NCI-H345 (cell line): ENCODE measurements at places on chromosomes 5 and 9.

DNA sequence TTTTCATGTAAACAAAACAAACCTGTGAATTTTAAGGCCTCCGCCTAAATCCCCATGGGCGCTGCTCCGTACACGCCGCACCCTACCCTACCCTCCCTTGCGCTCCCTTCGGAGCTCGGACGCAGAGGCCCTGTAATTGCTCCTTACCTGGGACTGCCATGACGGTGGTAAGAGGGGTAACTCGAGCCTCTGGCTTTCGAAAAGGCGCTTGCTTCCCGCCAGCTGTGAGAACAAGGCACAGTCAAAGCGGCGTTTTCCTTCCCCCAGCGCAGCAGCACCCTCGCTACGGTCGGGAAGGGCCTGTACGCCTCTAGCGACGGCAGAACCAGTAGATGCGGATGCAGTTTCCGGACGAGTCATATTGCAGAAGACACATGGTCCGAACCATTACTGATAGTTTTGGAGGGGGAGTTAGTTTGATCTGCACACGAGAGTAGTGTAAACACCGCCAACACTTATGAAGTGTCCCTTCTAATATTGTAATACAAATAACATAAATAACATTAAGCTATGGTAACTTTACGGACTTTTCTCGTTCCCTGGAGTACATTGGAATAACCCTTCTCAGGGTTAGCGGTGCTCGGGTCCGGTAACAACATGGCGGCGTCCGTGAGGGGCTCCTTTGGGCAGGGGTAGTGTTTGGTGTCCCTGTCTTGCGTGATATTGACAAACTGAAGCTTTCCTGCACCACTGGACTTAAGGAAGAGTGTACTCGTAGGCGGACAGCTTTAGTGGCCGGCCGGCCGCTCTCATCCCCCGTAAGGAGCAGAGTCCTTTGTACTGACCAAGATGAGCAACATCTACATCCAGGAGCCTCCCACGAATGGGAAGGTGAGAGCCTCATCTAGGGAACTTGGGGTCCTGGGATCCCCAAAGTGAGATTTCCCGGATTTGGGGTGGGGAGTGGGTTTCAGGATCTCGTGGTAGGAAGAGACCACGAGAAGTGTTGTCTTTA lies at the start of the genes CWC27 and SREK1IP1:
Gene CWC27, plus strand, starts transcription at position 573 of the 955 bp plus-strand sequence. Its CDS starts 217 bp downstream, at position 790.
Gene SREK1IP1, minus strand, starts transcription at position 334 of the 955 bp plus-strand sequence. Its CDS starts 174 bp downstream, at position 160.
- DNase-seq, result peak; percentile 84

- peak; percentile 92 for DNase-seq
Measured at GRCh38 chr5:175854231-175855040, 16.9 kb upstream of the CPLX2 start.

- DNase-seq, result peak; percentile 97
Measured at GRCh38 chr5:10331341-10331796, 22.1 kb upstream of the MARCHF6 start.

- DNase-seq, result no peak
Measured at GRCh38 chr9:82421498-82421897, 432.9 kb downstream of the SPATA31D1 start.

- no peak for DNase-seq
Measured at GRCh38 chr5:77012601-77013000, 17.6 kb upstream of the AGGF1 start.

GRCh38 chr5:126912616-126913200 lies 117.7 kb downstream of the MARCHF3 start:
- DNase-seq, result no peak

DNA sequence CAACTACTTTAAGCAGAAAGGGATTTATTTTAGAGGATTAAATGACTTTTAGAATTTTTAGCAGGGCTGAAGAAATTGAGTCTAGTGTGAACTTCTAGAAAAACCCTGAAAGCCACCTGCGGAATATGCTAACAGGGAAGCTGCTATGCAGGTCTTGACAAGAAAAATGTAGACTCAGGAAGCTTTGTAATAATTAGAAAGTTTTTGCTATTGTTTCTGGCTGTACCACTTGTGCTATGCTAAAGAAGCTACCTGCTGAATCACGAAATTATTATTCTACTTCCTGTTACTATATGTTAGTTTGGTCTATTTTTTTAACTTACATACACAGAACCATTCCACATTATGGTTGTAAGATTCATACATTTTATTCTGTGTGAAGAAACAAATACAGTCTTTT lies 74.0 kb upstream of the CHSY3 start:
- no peak for DNase-seq

DNA sequence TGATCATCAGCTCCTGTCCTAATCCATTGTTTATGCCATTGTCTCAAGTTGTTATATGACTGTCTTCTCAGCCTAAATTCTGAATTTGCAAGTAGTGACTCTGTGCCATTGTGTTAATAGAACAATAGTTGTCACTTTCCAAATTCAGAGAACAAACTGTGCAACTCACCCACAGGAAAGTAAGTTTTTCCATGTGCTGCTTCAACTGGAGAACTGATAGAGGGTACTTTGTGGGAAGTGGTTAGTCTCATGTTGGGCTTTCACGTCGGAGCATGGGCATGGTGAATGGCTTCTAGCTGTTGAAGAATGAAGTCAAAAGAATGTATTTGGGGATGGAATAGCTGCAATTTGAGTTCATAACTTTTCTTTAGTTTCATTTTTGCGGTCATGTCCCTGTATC lies 146.0 kb downstream of the CD180 start:
- DNase-seq, result no peak

- DNase-seq, result no peak
Measured at GRCh38 chr5:149304195-149305078, 32.8 kb downstream of the AFAP1L1 start.

GRCh38 chr9:117548556-117548955 lies 133.7 kb upstream of the ASTN2 start:
- peak; percentile 15 for DNase-seq

DNA sequence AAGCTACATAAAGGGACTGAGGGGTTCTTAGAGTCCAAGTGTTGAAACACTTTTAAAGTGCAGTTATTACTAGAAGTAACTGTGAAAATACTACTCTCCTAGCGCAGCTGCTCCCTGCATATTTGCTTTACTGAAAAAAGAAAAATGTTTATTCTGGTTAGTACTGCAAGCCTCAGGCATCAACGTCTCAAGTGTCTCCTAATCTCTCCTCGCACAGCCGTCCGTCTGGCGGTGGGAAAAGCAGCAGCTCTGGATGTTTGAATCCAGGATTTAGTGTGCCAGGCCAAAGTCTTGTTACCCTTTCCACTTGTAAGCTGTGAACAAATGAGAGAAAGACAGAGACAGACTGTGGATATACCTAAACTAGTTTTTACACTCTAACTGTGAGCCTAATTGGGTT lies 31.1 kb downstream of the RORB start:
- no peak for DNase-seq

- DNase-seq, result no peak
Measured at GRCh38 chr9:126420135-126420534, 93.5 kb downstream of the MVB12B start.

- DNase-seq, result no peak
Measured at GRCh38 chr5:155727512-155728145, 599.3 kb upstream of the SGCD start.

- no peak for DNase-seq
Measured at GRCh38 chr9:135647884-135648283, 8.5 kb upstream of the GLT6D1 start.

GRCh38 chr9:91776409-91777291 lies 173.4 kb downstream of the ROR2 start:
- no peak for DNase-seq

DNA sequence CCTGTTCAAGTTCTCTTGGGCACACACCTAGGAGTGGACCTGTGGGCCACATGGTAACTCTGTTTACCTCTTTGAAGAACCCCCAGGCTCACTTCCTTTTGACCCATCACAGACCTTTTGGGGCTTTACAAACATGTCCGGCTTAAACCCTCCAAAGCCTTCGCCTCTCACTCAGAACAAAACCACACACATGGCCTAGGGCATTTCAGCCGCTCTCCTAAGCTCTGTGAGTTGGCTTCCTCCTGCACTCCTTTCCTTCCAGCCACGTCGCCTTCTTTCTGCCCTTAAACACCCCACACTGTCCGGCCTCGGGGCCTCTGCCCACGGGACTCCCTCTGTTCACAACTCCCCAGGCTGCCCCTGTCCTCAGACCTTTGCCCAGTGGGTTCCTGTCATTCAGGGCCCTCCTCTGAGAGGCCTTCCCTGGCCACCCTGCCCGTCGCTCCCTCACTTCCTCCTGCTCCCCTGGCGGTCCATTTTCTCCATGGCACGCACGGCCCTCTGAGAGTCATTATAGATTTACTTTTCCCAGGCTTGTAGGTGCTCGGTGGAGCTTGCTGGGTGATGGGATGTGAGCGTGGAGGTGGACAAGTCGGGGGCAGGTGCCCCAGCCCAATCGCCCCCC lies 1.9 kb downstream of the DOK3 start:
- DNase-seq, result no peak

DNA sequence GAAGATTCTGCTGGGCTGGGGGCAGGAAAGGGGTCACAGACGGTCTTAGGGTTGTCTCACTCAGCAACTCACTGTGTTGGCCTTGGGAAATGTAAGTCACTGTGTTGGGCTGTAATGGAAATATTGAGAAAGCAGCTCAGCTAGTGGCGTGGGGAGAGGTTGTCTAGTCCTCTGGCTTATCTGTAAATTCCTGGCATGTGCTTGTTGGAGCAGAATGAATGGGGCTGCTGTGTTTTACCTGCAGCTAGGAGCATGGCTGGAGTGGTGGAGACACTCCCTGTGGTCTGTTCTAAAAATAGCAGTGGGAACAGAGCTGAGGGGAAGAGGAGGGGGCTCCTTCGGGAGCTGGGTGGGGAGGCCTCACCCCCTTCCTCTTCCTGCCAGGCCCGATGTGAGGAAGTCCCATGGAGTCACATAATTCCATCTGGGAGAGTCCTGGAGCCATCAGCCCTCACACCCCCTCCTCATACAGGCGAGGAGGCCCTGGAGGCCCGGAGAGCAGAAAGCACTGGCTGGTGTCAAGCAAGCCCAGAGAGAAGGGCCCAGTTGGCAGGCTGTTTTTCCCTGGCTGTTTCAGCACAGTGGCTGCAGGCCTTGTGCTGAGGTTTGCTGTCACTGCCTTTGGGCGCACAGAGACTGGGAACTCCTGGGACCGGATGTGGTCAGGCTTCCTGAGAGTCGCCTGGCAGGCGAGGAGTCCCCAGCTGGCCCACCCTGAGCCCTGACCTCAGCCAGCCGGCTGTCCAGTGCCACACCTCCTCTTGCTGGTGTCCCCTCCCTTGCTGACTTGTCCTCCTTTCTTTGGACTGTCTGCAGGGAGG lies 84.9 kb downstream of the RGS3 start:
- DNase-seq, result no peak

DNA sequence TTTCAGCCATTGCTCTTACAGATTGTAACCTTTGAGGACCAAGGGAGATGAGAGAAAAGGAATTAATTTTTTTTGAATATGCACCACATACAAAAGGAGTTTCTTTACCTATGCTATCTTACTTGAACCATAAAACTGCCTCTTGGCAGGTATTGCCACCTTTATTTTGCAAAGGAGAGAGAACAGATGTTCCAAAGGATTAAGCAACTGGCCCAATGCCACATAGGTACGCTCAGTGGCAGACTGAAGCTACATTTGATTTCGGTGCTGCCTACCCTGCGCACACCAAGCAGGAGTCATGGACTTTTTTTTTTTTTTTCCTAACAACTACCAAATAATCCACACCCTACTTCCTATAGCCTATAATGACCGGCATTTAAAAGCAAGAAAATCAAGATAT lies 43.1 kb downstream of the SAXO1 start:
- DNase-seq, result peak; percentile 59

DNA sequence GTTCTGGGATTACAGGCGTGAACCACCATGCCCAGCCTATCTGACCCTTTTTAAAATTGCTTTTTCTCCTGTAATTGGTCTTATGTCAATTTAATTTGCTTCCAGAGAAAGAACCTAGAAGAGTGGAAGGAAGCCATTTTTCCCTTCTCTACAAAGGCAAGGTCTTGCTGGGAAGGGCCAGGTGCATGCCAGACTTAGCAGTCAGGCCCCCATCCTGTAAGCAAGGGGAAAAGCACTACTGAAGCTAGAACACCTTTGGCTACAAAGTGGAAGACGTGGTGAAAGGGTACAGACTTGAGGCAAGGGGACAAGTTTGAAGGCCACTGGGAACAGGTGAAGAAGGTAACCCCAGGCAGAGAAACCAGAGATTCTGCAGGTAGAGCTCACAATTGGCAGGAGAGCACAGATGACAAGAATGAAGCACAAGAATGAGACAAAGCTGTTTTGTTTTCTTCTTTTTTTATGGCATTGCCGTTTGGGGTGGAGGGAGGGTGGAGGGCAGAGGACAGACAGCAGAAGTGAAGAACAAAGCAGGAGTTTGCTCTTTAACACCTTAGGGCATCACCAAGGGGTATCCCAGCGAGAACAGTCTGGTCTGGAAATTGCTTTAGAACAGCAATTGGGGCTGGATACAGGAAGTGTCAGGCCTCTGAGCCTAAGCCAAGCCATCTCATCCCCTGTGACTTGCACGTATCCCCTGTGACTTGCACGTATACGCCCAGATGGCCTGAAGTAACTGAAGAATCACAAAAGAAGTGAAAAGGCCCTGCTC lies 72.9 kb downstream of the SERINC5 start:
- DNase-seq, result no peak

DNA sequence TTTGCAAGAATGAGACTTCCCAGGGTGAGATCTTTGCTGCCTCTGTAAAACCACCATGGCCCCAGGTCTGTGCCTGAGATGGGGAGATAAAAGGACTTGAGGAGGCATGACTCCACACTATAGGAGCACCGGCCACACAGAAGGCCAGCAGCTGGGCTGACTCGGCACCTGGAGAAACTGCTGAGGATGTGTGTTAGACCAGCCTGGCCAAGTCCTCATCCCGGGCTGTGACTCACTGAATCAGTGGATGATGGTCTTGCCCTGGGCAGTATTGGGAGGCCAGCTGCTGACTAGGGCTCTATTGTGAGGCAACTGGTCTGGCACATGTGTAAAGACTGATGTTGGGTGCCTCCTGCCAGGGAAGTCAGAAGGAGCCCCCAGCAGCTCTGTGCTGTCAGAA lies 286.2 kb downstream of the ACTL7B start:
- DNase-seq, result no peak

DNA sequence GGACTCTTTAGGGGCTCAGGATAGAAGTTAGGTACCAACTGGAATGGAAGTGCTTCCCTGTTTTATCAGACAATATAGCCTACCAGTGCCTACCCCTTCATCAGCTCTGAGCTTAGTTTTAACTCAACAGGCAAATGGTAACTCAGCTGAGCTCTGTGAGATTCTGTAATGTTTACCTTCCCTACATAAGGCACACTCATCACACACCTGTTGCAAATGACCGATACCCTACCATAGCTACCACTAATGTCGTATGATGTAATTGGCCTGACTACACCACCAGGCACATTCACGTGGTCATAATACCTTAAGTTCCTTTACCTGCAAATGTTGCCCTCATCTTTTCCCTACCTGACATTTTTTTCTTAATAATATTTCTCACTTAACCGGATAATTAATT lies 254.8 kb downstream of the ADGRV1 start:
- DNase-seq, result no peak

DNA sequence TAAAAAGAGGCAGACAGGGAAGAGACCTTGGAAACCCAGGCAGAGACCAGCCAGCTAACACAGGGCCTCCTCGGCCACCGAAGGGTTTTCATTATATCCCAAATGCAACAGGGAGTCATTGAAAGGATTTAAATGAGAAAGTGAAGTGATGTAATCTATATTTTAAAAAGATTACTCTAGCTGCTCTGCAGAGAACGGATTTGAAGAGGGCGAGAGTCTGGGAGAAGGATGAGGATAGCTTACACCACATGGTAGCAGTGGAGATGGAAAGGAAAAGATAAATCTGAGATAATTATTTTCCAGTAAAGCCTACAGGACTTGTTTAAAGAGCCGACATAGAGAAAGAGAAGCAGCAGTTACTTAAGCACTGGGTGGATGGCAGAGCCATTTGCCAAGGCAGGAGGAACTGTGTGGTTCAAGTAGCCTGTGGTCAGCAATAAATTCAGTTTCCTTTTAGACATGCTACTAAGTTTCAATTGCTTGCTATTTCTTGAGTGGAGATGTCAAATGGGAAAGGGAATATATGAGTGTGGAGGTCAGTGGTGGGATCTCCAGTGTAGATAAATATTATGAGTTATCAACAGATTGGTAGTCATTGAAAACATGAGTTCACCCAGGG lies 9.3 kb downstream of the FBN2 start:
- no peak for DNase-seq
